ENCODE measurements at places on chromosomes 4 and X.

- DNase-seq, result no peak
These were observed 13.3 kb upstream of the SCD5 start for GRCh38 chr4:82811838-82812341.

GRCh38 chr4:16256343-16256742 lies 30.1 kb upstream of the TAPT1 start:
- no peak for DNase-seq

GRCh38 chrX:101206471-101206870 lies 13.1 kb upstream of the DRP2 start:
- DNase-seq, result peak; percentile 37

GRCh38 chr4:78078101-78078500 lies 21.0 kb downstream of the FRAS1 start:
- no peak for DNase-seq

DNA sequence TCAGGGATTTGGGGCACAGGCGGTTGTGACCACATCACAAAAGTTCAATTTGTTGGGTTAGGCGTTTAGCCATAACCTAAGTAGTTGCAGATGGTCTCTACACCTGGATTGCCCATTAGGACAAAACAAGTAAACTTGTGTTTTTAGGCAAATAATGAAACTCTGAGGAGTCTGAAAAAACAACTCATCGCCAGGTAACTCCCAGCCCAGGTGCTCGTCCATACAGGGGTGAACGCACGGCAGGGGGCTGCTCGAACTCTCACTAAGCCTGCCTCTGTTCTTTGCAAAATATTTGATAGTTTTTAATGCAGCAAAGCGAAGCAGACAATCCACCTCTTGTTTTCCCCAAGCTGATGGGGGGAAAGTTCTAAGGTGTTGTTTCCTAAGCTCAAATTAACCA lies 559 bp upstream of the RHOH start:
- no peak for DNase-seq

- peak; percentile 38 for DNase-seq
These were observed 78.5 kb downstream of the PRDM5 start for GRCh38 chr4:120843849-120844527.

- peak; percentile 26 for DNase-seq
These were observed 226.2 kb downstream of the HS6ST2 start for GRCh38 chrX:132732236-132732635.

DNA sequence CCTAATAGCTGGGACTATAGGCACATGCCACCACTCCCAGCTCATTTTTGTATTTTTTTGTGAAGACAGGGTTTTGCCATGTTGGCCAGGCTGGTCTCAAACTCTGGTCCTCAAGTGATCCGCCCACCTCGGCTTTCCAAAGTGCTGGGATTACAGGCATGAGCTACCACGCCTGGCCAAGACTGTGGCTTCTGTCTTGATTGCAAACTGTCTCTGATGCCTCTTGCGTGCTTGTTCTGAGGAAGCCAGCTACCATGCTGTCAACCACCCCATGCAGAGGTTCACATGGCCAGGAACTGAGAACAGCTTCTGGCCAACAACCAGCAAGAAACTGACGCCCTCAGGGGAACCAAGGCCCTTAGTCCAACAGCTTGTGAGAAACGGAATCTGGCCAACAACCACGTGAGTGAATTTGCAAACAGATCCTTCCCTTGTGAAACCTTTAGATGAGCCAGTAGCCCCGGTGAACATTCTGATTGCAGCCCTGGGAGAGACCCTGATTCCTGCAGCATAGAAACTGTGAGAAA lies 71.2 kb downstream of the SUPT20HL2 start:
- no peak for DNase-seq

DNA sequence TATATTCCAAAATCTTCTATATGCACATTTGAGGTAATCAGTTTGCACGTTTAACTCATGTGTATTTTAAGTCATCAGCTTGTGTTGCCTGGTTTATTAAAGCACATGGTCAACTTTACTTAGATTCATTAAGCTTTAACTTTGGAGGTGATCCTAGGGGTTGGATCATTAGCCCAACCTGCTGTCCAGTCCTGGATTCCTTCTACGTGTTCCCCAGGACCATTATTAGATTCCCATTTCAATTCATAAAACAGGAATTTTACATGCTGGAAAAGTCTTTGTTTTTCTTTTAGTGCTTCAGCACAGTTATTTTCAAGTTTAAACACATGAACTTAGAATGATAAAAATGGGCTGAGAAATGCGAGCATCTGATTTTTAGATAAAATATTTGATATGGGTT lies 132.5 kb downstream of the SORBS2 start:
- no peak for DNase-seq

GRCh38 chr4:133146574-133147241 lies 2.4 kb upstream of the PCDH10 start:
- peak; percentile 58 for DNase-seq

- no peak for DNase-seq
These were observed 204.0 kb downstream of the RASL11B start for GRCh38 chr4:53066155-53066554.

DNA sequence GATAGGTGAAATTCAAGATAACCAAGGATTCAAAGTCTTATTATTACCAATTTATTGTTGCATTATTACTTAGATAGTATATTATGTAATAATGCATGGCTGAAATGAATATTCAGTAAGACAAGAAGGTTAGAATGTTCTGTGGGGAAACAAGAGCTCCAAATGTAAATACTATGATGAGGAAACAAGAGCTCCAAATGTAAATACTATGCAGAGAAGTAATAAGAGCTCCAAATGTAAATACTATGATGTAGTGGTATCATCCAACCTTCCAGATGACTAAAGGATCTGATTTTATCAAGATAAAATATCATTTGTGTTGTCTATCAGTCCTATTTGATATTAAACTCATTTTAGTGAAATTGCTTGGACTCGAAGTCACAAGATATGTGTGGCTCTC lies 82.2 kb upstream of the PCDH18 start:
- no peak for DNase-seq

DNA sequence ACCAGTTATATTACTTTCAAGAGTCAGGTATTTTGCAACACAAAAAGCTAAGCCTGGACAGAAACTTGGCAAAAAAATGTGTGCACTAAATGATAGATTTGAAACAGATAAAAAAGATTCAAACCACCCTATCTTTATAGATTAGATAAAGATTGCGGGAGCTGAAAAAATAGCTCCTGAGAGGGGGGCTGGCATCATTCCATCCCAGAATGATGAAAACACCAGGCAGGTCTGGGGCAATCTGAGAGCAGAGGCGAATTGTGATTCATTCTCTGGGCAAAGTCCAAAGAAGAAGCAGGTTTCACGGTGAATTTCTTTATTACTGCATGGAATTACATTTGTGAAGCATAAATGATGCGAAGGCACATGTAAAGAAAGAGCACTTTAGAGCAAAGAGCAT lies 168.5 kb upstream of the DMD start:
- DNase-seq, result no peak

- no peak for DNase-seq
These were observed 933.2 kb downstream of the ADGRL3 start for GRCh38 chr4:62133101-62133897.

GRCh38 chr4:13612569-13612968 lies 15.0 kb downstream of the BOD1L1 start:
- no peak for DNase-seq

- DNase-seq, result no peak
These were observed 19.8 kb downstream of the MXRA5 start for GRCh38 chrX:3326681-3327080.

- DNase-seq, result no peak
These were observed 92.7 kb downstream of the STK32B start for GRCh38 chr4:5143940-5144339.

GRCh38 chr4:167964766-167965373 lies 127.5 kb upstream of the ANXA10 start:
- no peak for DNase-seq
